ENCODE measurements at places on chromosomes 6 and 20. TPM values are rescaled to one million over a fixed set of nuclear protein-coding genes. Genes with fewer than 3 reads are reported as not detected.

- no peak for DNase-seq
Measured at GRCh38 chr6:37988127-37988526, 168.6 kb downstream of the ZFAND3 start.

- DNase-seq: no peak
Measured at GRCh38 chr6:34331371-34332050, 61.0 kb downstream of the NUDT3 start.

- DNase-seq: no peak
Measured at GRCh38 chr6:137873273-137873762, 6.3 kb downstream of the TNFAIP3 start.

- DNase-seq: no peak
Measured at GRCh38 chr20:33753763-33754162, 22.0 kb downstream of the ZNF341 start.

- no peak for DNase-seq
Measured at GRCh38 chr6:107280791-107281190, 165.5 kb upstream of the BEND3 start.

DNA sequence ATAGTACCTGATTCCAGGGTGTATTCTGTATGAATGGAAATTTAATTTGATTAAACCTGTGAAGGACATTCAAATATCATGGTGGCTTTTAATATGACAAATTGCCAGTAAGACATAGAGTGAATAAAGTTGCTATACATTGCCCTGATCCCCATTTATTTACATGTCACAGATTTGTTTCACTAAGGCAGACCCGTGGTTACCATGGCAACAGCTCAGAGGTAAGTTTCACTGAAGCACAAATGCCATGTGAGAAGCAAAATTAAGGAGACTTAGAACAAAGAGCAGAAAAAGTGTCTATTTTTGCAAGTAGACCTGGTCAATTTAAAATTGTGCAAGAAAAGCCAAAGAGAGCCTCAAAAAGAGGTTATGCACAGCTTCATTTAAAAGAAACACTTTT lies 63.7 kb downstream of the PXDC1 start:
- DNase-seq: no peak

GRCh38 chr6:95576218-95576997 lies 927 bp upstream of the MANEA start:
- DNase-seq: no peak

- DNase-seq: no peak
Measured at GRCh38 chr6:29376003-29376402, 912 bp upstream of the OR12D3 start.

DNA sequence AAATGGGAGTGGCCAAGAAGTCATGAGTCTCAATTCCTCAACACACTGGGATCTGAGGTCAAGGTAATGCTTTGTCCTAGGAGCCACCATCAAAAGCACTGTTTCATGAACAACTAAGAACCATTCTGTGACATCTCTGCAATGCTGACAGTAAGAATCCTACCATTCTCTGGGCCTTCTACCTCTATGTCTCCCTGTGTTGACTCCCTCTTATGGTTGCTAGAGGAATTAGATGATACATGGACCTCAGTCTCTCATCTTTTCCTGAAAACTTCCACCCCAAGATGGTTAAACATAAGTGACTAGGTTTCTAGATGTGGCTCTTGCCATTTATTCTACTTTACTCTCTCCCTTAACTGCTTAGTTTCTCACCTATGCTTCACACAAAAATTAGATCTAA lies 9.1 kb downstream of the MTRF1L start:
- no peak for DNase-seq

GRCh38 chr6:29736563-29736962 lies 13.3 kb downstream of the HLA-F start:
- DNase-seq: no peak

- no peak for DNase-seq
Measured at GRCh38 chr20:57620274-57620990, at the start of gene ZBP1. TSS of gene ZBP1 (minus strand) at chr20:57620426. CDS start at chr20:57620295, 131 bp downstream.

- DNase-seq: no peak
Measured at GRCh38 chr6:111971866-111972532, 81.9 kb upstream of the CCN6 start.

Gene OLIG3
- 5.4 TPM for total RNA-seq

Gene RBM39
- 231 TPM for total RNA-seq

Gene PHACTR2
- total RNA-seq: 72.6 TPM

Gene RNF182
- total RNA-seq: 4.4 TPM

Gene SIM1
- total RNA-seq: 0.11 TPM

Measured in WTC11 (cell line).